ENCODE measurements at places on chromosomes 6 and 20.

GRCh38 chr20:52193886-52194545 is 2.4 kb upstream of the ZFP64 start:
- DNase-seq = no peak

DNA sequence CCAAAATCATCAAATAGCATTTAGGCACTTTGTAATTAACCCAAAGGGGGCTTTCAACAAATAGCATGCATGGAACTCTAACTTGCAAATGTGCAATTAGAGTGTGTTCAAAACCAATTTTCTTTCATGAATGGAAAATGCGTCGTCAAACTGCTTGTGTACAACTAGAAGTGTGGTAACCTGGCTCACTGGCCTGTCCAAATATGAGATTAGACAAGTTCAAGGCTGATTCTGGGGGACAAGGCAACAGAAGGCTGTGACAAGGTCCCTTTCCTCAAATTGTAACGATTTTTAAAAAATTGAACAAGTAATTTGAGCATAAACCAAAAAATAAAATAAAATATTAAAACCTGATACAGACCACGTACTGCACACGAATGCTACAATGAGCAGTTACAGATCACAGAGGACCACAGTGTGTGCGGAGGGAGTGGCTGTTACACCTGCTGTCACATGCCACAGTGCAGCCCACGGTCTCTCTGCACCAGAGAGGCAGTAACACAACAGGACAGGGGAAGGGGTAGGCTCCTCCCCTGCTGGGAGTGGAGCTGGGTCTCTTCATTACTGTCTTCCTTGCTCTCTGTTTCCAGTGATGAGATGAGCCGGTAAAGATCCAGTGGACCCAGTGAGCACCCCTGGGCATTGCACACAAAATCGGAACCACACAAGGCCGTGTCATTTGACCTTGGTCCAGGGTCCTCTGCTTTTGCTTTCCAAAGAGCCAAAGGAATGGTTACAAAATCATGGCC is 252.2 kb upstream of the PDE10A start:
- no peak for DNase-seq

DNA sequence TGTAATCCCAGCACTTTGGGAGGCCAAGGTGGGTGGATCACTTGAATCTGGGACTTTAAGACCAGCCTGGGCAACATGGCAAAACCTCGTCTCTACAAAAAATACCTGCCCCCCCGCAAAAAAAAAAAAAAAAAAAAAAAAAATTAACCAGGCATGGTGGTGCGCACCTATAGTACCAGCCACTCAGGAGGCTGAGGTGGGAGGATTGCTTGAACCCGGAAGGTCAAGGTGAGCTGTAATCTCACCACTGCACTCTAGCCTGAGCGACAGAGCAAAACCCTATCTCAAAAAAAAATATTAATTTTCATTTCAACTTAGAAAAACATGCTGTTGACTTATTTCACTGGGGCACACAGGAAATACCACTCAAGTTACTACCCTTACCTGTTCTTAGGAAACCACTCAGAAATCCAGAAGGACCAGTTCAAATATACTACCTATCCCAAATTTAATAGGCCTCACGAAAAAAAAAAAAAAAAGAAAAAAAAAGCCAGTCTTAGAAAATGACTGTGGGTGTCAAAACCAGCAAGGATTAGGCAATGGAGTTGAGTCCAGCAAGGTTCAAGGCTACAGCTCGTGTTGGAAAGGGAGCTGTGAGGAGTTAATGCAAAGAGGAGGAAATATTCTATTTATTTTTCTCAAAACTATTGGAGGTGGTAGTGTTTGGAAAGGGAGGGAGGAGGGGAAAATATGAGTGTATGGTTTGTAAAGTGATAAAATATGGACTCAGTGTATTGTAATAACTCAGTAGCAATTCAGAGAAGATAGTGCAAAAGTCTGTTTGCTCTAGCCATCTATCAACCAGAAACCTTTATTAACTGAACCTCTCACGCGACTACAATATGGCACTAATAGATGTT is 33.9 kb upstream of the PIM1 start:
- DNase-seq = no peak

GRCh38 chr20:34088305-34089174 is 23.5 kb downstream of the EIF2S2 start:
- DNase-seq = no peak

GRCh38 chr20:50559856-50560638 is 49.9 kb downstream of the PTPN1 start:
- no peak for DNase-seq

DNA sequence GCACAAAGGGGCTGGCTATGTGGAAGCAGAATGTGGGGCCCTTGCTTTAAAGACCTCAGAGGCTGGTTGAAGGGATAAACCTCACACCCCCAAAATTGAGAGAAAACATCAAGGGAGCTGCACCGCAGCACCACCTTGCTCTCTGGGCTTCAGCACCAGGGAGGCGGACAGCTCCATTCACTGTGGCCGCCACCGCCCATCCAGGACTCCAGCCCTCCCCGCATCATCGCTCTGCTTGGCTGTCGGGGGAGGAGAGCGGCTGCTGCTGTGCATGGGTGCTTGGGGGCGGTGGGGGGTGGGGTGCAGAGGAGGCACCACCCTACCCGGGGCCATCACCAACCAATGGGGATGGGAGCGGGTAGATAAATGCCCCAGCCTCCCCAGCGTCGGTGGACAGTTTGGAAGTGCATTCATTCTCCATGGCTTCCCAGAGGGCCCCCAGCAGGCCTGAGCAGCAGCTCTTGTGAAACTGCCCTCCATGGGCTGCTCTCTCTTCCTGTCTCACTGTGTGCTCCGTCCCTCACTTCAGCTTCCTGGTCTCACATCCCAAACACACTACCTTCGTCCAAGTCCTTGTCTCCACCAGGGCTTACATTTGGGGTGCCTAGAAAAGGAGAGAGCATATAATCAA is 75.7 kb upstream of the BHLHE23 start:
- DNase-seq = peak; percentile 25

- no peak for DNase-seq
Observed at GRCh38 chr6:44956396-44956795, 371.7 kb upstream of the RUNX2 start.

DNA sequence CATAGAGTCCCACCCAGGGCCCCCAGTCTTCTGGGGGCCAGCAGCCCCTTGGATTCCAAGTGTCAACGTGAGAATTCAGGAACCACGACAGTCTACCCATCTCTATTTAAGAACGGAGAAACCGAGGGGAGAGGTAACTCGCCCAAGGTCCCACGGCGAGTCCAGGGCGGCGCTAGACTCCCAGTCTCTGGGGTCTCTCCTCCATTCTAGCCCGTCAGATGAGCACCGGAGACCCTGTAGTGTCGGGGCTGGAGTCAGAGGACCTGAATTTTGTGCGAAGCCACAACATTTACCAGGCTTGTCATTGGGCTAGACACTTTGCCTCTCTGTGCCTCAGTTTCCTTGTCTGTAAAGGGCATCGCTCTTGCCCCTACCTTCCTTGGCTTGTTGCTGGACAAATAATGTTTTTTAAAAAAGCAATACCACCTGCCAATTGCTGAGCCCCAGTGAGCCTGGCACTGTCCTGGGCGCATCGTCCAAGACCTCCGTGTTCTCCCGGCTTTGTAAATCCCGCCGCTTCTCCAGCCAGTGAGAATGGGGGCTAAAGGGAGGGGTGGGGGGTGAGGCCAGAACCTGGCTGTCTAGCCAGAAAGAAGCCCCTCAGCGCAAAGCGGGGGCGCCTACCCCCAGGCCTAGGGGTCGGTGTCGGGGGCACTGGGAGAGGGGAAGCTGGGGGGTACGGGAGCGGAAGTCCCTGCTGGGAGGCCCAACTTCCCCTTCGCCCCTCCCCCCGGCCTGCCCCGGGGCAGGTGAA is 91.7 kb downstream of the NCR2 start:
- DNase-seq = no peak

DNA sequence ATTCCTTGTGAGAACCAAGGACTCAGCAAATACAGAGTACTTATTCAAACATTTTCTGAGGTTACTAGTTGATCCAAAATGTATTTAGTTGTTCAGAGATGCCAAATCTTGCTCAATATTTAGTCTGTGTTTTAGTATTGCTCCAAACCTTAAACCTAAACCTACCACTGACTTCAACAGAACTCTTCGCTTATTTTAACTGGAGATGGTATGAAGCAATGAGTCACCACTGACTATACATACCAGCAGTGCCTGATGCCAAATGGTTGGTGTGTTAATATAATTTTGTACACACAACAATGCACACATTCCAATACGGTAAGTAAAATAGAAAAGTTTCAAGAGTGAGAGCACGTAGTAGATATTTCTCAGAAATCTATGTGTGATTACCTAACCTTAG is 1.9 kb upstream of the SPTLC3 start:
- DNase-seq = no peak

GRCh38 chr6:37868447-37868825 is 48.9 kb downstream of the ZFAND3 start:
- no peak for DNase-seq

DNA sequence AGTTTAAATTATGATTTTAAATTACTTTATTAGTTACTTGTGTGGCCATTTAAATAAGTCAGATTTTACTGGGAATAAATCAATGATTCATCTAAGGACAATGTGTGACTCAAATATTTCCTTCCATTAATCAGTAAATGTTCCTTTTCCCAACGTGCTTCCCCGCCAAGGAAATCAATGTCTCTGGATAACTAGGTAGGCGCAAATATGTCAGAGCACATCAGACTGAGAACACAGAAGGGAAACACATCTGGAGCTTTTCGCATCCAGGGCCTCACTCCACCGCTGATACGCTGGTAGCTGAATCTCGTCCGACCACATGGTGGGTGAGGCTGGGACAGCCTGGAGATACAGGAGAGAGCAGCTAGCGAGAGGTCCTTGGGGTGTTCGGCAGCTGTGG is 56.4 kb upstream of the RPS6KA2 start:
- no peak for DNase-seq

DNA sequence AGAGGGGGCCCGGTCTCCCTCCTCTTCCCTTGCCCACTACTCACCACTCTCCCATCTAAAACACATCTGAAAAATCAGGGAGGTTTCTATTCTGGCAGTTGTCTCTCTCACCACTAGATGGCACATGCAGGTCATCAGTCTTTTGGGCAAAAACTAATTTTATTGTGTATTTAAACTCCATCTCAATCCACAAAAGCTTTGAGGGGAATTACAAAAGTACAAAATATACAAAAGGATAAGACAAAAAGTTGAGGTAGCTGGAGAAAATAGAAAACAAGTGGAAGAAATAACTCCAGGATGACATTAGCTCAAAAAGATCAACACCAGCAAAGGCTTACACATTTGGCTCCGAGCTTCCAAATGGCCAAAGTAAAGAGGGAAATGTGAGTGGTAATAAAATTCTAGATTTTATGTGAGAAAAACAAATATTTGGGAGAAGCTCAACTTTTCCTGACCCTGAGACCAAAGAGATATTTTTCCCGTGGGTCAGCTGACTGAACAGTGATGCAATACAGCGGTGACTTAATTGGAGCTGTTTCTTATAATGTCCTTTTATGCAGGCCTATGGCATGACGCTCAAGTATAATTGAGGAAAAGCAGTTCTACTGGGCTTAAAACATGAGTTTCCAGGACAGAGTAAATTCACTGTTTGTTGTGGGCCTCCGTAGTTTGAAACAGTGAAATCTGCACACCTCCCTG is 79.8 kb upstream of the CHD6 start:
- no peak for DNase-seq

DNA sequence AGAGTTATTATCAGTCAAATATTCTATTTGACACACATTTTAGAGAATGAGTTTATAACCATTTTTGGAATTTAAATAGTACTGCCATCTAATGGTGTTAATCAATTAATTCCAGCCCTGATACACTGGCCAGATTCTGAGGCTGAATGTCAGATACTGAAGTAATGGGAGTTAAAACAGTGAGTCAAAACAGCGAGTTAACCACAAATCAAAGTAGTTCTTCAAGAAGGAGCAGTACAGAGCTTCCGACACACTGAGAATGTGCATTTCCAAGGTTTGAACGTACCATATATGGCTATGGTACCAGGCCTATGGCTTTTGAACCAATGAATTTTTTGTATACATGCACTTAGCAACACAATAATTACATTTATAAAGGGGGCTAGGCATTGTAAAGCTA is 11.3 kb upstream of the CEP43 start:
- no peak for DNase-seq

- DNase-seq = no peak
Observed at GRCh38 chr6:157988700-157989063, 7.0 kb downstream of the SYNJ2 start.

DNA sequence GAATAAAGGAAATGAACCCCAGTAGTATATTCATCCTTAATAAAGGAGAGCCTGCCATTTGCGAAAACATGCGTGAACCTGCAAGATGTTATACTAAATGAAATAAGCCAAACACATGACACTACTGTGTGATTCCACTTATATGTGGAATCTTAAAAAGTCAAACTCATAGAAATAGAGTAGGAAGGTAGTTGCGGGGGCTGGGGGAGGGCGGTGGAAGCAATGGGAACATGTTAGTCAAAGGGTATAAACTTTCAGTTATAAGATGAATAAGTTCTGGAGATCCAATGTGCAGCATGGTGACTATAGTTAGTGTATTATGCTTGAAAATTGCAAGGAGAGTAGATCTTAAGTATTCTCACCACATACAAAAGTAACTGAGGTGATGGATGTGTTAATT is 72.9 kb downstream of the ANKRD6 start:
- no peak for DNase-seq
